ENCODE measurements at places on chromosomes 5 and 9.

GRCh38 chr5:76175821-76176403 is 92.7 kb downstream of the SV2C start:
- peak; percentile 71 for DNase-seq

DNA sequence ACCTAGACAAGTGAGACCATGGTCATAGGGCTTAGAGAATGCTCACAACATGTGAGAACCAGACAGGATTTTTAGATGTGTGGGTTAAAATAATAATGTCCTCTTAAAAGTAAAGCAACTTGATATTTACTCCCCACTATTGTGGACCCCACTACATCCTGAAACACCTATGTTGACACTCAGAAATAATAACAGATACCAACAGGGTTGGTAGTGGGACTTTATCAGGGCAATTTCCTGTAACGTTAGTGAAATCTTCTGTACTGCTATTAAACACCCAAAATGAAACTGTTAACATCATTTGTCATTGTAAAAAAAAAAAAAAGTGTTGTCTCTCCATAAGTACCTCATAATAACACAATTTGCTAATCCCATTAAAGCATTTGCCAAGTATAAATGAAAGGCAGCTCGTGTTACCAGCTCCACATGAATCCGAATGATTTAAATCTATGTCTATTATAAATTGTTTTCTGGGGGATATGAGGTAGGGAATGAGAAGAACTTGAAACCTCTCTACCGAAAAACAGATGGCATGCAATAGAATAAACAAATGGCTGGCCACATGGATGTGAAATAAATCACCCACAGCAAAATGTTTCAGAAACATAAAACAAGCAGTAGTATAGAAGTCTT is 285.9 kb downstream of the ARHGEF28 start:
- DNase-seq = no peak

DNA sequence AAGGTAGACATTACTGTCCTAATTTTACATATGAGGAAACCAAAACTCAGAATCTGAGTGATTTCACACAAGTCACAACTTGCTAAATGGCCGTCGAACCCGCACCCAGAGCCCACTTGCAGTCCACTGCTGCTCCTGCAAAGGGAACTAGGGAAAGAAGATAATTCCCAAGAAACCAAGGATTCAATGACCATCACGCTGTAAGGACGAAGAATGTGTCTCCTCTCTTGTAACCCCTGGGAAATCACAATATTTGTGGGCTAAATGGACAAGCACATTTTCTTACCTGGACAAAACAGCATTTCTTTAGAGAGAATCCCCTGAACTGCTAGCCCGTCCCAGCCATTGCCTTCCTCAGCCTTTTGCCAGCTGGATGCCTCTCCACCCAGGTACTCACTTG is 2.4 kb downstream of the RPS14 start:
- DNase-seq = no peak

- no peak for DNase-seq
These were observed 315.2 kb upstream of the PAPPA start for GRCh38 chr9:115838417-115838816.

- DNase-seq = no peak
These were observed 141.1 kb upstream of the RAD23B start for GRCh38 chr9:107141967-107142366.

DNA sequence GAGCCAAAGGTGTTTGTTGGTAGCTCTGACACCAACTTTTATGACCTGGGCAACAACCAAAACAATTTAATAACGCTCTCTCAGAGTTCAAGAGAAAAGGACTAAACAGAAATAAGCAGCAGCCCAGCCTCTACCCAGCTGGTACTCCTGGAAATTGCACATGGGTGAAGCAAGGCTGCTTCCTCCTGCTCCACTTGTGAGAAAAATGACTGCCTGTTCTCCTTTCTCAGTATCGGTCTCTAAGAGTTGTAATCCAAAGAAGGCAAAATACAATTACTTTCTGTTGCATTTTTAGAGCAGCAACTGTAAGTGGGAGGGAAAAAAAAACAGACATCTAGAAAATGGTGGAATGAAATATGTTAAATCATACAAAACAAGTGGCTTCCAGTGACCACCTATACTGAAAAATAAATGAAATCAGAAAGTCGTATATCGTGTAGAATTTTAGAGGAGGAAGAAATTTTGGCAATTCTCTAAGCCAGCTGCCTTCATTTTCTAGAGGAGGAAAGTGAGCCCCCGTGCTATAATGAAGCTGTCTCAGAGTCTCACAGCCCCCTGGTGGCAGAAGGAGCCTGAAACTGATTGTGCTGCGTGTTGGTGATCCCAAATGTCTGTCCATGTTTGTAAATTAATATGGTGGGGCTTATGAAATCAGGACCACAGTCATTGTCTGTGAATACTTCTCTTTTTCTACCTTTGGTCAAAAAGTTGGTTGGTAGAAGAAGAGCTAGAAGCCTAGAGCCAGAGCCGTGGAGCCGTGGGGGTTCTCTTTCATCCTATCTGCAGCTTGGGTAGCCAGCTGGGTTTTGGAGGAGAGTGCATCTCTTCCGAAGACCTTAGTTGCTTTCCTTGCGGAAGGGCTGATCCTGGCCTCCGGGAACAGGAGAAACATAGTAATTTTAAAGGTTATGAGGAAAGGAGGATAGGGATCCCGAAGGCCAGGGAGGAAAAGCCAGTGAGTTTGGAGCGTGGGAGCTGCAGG is 139.9 kb downstream of the PIP5K1B start:
- DNase-seq = peak; percentile 12

DNA sequence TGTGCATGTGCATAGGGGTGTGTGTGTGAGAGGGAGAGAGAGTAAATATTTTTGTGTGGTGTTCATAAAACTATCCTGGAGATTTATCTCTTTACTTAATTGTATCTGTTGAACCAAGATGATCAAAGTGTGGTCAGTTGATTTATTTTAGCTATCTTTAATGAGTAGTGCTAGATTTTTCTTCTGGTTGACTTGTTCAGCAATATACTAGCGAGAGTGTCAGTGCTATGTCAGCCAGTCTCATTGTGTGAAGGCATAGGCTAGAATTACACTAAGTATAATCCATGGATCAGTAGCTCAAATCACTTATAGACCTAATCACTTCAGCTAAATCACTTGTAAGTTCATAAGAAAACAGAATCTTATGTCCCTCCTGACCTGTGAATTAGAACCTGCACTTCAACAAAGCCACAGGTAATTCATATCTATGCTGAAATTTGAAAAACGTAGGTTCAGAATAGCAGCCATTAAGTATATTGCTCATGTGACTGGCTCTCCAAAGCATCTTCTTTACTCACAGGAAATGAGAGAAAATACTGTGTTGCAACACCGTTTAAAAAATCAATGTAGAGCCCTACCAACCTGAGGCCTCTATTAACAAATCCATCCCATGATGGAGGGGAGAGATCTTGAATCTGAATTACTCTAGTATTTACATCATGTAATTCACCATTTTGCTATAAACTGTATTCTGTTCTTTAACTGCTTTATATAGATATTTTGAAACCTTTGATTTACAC is 203.1 kb upstream of the ACTBL2 start:
- DNase-seq = no peak

GRCh38 chr9:101403516-101404285 is 5.0 kb downstream of the ZNF189 start:
- no peak for DNase-seq

- DNase-seq = no peak
These were observed 261.0 kb upstream of the GRIN3A start for GRCh38 chr9:101999441-101999840.

GRCh38 chr5:138128334-138128733 is 10.9 kb downstream of the NME5 start:
- DNase-seq = no peak

GRCh38 chr5:141524604-141525597 is 36.0 kb downstream of the PCDHGC5 start:
- DNase-seq = peak; percentile 44

GRCh38 chr5:176770431-176770830 is 39.9 kb upstream of the UNC5A start:
- no peak for DNase-seq

DNA sequence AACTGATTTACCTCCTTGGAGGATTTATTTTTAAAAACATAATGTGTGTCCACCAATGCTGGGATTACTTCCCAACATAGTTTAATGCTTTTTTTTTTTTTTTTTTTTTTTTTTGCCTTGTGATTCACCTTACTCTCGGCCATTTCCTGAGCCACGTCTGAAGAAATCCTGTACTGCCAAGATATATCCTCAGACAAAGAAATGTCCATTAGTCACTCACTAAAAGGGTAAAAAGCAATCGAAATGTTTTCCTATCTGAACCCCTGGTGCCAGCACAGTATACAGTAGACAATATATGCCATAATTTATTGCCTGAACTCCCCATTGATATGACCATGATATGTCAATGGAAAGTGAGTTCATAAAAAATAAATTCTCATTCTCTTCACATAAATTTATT is 344.1 kb downstream of the BNC2 start:
- DNase-seq = no peak

GRCh38 chr5:178532666-178533065 is 57.5 kb downstream of the COL23A1 start:
- DNase-seq = no peak

- DNase-seq = peak; percentile 41
These were observed 194 bp upstream of the RXFP3 start for GRCh38 chr5:33936004-33936380.

DNA sequence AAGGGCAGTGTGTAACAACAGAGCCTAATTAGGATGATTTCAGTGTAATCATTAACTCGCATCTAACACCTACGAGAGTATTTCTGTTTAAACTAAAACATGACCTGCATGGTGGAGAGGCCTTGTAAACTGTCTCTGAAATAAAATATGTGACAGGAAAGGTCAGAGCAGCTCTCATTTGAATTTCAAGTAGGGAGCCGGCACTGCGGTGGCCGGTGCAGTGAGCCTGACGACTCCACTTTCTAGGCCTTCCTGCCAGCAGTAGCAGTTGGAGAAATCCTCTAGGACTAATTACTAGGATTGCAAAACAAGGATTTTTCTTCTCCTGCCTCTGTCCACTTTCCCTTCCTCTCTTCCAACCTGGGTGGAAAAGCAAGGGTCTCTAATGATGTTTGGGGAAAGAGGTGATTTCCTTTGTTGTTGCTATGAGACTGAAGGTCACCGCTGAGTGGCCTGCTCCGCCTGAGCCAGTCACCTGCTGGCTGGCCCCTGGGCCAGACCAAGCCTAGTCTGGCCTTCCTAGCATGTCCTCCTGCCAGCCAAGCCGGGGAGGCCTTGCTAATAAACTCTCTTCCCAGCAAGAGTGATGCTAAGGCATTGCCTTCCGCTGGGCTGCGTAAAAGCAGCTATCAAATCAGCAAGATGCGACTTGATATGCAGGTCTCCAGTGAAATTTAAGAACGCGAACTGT is 245.7 kb downstream of the PSAT1 start:
- DNase-seq = no peak

DNA sequence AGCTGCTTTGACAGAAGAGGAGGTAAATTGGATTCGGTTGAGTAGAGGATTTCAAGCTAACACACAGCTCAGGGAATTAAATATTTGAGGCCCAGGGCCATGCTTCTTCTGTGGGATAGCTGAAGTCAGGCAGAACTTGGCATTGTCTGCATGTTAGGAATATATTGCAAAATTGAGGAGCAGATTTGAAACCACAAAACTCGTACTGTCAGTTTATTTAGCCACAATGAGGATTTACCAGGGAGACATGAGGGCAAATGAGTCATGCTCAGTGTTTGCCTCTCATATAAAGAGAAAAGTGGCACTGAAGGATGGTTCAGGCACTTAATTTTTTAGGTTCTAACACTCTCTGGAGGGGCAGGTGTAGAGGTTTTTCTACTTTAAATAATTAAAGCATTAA is 83.0 kb upstream of the PRLR start:
- no peak for DNase-seq

- DNase-seq = no peak
These were observed 269.9 kb downstream of the DMRT2 start for GRCh38 chr9:1320051-1320557.

DNA sequence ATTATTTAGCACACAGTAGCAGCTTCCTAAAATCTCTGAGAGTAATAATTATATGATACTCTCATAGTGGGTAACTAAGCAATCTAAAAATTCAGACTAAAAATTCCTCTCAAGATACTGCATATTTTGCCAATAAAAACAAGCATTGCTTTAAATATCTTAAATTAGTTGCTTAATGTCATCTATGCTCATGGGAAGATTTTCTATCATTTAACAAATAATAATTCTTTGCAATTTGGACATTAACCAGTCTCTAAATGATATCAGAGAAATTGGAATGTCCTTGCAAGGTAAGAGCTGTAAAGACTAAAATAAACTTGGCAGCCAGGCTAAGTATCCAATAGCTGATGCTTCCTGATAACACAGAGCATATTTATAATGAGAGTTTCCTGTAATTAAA is 221.8 kb downstream of the SNCAIP start:
- no peak for DNase-seq
